NCI-H526 (cell line): ENCODE measurements at places on chromosomes 3 and 15.

- no peak for DNase-seq
These were observed 26.3 kb upstream of the DPPA4 start for GRCh38 chr3:109363634-109364033.

DNA sequence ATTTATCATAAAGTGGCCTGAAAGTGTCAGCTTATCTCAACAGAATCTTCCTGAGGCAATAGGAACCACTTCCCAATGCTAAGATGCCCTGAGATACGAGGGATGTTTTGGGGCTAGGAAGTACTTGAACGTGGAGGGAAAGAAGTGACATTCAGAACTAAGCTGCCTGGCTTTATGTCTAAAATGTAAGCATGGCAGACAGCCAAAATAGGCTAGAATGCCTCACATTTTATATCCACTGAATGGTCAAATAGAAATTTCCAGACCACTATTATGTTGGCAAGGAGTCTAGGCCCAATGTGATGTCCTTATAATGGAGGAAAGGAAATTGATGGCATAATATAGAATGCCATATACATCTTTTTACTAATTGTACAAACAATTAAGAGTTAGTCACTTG is 154.9 kb downstream of the PEX5L start:
- DNase-seq: no peak

DNA sequence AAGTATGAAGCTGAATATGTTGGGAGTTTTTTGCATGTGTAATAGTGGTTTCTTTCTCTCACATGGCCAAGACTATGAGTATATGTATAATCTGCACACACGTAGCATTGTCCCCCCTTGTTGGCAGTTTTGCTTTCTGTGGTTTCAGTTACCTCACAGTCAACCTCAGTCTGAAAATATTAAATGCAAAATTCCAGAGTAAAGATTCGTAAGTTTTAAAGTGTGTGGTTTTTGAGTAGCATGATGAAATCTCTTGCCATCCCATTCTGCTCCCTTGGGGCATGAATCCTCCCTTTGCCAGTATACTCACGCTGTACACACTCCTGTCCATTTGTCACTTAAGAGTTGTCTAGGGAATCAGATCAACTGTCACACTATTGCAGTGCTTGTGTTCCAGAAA is 742.0 kb upstream of the CCDC54 start:
- no peak for DNase-seq

DNA sequence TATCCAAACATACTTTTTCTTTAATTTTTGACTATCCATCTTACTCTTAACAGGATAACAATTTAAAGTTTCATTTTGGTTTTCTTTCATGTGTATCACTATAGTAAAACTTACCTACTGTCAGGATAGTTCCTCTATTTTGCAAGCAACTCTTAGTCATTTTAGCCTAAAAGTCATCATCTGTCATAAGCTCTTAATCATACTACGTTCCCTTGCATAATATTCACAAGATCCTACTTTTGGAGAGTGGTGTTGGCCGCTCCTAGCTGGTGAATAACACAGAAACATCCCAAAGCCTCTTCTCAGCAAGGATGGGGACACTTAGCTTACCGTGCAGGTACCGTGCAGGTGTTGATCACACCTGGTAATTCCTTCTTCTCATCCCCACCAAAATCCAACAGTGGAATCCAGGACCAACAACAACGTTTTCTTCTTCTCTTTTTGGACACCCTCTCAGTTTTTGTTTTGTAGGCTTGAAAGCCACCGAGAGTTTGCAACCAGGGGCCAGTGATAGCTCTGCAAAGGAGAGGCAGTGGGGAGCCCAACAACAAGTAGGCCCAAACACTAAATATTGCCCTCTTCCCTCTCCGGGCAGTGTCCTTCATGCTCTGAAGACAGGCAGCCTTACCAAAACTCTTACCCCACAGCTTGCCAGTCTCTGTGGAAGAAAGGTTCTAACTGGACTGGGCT is 433 bp downstream of the FILIP1L start:
- no peak for DNase-seq

DNA sequence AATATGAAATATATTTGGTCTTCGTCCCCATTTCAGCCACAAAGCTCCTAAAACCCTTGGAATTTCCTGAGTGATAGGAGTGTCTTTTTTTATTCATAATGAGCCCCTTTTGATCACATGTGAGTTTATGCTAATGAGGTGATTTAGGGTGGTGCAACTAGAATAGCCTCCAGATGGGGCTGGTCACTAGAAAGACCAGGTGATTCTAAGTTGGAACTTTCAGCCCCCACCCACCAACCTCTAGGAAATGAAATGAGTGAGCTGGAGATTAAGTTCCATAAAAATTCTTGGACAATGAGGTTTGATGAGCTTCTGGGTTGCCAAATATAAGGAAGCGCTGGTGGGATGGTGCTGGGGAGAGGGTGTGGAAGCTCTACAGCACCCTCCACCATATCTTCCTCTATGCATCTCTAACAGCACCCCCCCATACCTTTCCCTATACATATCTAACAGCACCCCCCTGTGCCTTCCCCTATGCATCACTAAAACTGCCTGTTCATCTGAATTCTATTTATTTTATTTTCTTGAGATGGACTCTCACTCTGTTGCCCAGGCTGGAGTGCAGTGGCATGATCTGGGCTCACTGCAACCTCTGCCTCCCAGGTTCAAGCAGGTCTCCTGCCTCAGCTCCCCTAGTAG is 2.1 kb upstream of the SMCO1 start:
- DNase-seq: peak; percentile 85

GRCh38 chr3:175612487-175613196 is 753.5 kb downstream of the NAALADL2 start:
- DNase-seq: no peak

DNA sequence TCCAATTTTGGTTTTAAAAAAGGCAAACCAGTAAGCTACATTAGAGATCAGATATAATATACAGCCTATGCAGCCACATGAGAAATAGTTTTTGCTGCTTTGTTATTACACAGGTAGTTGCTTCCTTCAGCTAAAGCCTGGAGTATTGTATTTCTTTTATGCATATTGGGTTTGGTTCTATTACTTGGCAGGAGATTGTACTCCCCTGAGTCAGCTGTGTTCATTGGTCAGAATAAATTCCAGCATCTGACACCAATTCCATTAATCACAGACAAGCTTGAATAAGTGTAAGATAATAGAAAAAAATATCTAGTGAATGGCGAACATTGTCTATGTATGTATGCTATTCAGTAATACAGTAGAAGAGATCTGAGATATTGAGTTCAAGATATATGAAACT is 26.1 kb upstream of the ZCWPW2 start:
- DNase-seq: no peak

DNA sequence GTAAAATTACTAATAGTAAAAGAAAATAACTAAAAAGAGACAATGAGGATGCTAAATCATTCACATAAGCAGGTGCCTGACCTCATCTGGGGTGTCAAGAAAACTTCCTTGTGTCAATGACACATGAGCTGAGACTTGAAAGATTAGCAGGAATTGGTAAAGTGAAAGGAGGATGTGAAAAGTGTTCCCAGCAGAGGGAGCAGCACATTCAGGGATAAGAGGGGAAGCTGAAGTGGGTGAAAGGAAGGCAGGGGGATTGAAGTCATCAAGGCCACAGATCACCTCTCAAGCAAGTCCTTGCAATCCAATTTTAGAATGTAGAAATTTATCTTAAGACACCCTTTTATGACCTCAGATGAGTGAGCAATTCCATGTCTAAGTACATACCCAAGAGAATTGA is 60.2 kb upstream of the ACP3 start:
- no peak for DNase-seq

- DNase-seq: no peak
These were observed 43.8 kb upstream of the MITF start for GRCh38 chr3:69695443-69695842.

- DNase-seq: no peak
These were observed 21.2 kb downstream of the ZDHHC23 start for GRCh38 chr3:113968986-113969385.

DNA sequence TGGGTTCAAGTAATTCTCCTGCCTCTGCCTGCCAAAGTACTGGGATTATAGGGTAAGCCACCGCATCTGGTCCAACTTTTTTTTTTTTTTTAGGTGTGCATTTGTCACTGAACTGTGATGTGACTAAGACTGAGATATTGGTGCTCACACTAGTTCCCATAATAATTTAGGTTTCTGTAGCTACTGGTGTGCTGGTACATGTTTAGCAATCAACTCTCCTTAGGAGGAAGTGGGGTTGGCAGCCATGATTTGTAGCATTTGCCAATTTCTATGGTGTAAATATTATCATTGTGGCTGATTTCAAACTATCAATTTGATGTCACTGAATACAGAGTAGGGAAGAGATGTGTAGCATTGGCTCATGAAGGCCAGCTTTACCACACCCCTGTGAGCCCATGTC is 372.7 kb downstream of the EDEM1 start:
- DNase-seq: no peak

DNA sequence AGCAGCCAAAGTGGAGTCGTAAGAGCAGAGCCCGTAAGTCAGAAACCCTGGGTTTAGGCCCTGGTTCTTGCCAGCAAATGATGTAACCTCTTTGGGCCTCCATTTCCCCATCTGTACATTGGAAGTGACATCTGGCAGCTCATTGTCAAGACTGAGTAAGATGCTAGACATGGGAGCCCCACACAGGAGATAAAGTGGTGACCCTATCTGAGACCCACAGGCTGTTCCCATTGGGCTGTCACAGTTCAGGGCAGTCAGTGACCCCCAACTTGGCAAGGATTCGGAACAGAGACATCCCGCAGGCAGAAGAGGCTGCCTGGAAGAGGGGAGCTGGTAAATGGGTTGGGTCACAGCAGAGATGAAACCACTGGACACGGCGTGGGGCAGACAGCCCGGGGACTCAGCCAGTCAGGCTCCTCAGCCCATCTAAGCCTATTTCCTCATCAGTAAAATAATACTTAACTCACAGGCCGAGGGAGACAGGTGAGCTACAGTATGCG is 1.8 kb downstream of the CLN6 start:
- no peak for DNase-seq
